ENCODE measurements at places on chromosomes 7 and 10.

- DNase-seq = no peak
Measured at GRCh38 chr7:87359366-87359765, 13.9 kb downstream of the CROT start.

DNA sequence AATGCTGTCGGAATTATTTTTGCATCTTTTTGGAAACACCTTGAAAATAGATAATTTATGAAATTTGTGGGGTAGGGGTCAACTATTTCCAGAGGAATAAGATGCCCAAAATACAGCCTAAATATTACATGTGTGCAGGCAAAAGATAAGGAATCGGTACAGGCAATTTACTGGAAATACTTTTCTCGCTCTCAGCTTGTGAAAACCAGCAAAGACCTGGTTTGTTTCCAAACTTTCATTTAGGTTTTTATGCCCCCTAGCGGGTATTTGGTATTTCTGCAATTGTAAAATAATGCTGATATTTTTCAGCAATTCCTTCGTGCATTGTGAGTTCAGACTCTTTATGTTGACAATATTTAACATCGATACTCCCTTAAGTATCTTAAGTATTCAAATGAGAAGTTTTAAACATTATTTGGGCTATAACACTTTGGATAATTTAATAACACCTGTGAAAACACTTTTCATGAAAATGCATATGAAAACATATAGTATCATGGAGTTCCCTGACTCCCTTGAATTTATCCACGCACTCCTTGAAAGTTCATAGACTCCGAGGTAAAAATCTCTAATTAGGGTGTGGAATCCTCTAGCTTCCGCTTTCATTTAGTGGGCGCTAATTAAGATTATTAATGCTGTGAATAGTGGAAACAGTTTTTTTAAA, 132.4 kb downstream of the TSPAN12 start:
- no peak for DNase-seq

GRCh38 chr7:27145165-27145913, 1.9 kb upstream of the HOXA5 start:
- DNase-seq = no peak

DNA sequence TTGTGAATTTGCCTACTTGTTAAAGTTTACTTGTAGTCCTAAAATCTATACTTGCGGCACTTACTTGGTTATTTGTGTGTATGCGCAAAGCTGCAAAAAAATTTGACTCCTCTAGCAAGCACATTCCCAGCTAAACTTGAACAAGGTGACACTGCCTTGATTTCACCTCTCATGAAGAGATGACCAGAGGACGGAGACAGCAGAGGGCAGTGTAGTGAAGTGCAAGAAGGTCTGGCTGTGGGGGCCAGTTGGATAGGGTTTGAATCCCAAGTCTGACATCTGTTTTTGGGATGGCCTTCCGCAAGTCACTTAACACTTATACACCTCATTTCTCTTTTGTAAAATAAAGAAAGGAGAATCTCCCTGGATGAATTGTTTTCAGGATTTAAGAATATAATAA, 15.7 kb downstream of the SLK start:
- no peak for DNase-seq

DNA sequence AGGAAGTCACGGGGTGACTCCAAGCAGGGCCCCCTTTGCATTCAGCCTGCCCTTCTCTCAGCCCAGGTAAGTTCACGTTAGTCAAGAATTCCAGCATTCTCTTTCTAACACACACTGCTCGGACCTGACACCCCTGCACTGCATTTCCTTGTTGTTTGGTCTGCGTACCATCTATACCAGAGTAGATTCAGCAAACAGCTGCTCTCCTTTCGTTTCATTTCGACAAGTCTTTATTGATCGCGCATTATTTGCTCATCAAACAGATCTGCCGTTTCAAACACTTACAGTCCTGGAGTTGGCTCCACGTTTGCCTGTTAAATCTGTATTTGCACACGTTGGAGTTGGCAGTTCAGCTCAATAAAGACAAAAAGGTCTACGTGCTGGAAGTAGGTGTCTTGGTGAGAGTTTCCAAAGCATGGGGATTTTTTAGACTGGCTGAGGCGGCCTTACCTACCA, 495.1 kb downstream of the RPS24 start:
- DNase-seq = no peak
